ENCODE measurements at places on chromosomes 2 and 18. TPM values are rescaled to one million over a fixed set of nuclear protein-coding genes. Genes with fewer than 3 reads are reported as not detected.

DNA sequence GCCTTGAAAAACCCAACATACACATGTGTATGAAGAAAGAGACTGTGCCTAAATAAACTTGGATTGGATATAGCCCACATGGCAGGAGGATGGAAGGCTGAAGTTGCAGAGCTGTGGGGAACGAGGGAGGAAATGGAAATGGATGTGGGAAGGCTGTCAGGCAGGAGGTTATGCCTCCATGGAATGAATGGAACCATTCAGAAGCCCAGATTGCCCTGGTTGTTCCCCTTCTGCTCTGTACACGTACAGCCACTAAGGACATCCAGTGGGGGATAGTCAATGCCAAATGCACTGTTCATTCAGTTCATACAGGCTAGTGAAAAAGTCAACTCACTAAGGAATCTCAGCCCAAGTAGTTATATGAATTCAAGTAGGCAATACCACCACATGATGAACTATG lies 463.7 kb downstream of the TNS1 start:
- H3K27ac ChIP-seq: no peak overlapping the region
- no peak for DNase-seq
- no peak overlapping the region for H3K4me3 ChIP-seq
- H3K27me3 ChIP-seq: no peaks in the 10 kb centered on the region
- no peaks in the 10 kb centered on the region for H3K4me1 ChIP-seq

DNA sequence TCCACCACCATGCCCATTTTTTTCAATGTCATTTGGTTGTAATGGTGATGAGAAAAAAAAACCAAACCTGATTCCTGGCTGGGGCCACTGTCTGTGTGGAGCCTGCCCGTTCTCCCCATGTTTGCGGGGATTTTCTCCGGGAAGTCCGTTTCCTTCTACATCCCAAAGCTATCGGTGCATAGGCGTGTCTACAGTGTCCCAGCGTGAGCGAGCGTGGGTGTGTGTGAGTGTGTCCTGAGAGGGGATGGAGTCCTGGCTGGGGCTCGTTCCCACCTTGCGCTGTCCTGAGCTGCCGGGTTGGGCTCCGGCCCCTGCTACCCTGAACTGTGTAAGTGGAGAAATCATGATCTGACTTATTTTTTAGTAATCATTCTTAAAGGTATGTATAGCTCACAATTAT lies 7.3 kb upstream of the ZAP70 start:
- no peak overlapping the region for H3K27ac ChIP-seq
- no peak for DNase-seq
- no peaks in the 10 kb centered on the region for H3K27me3 ChIP-seq
- no peak overlapping the region for H3K4me3 ChIP-seq

DNA sequence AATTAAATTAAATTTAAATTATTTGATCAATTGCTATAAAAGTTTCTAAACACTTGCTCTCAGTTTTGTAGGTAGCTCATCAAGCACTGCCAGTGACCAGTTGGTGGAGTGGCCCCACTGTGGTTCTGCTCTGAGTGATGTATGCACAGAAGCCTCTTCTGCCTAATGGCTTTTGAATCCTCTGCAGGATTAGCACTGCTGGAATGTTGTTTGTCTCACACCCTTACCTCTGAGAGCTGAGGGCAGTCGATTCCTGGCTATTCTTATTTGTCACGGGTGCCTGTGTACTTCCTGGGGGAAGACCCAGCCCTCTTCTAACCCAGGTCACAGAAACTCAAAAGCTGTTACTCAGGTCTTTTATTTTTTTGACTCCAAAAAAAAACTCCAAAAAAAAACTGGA lies 9.5 kb downstream of the CAPN14 start:
- H3K36me3 ChIP-seq: no peaks in the 10 kb centered on the region
- H3K4me1 ChIP-seq: no peaks in the 10 kb centered on the region
- no peaks in the 10 kb centered on the region for H3K27me3 ChIP-seq
- H3K27ac ChIP-seq: no peak overlapping the region
- no peak for DNase-seq

The CAPN14 gene
- 0.23 TPM for total RNA-seq

GRCh38 chr2:147600223-147600622 lies 244.6 kb upstream of the ACVR2A start:
- DNase-seq: no peak
- no peaks in the 10 kb centered on the region for H3K27me3 ChIP-seq
- H3K27ac ChIP-seq: no peak overlapping the region
- no peaks in the 10 kb centered on the region for H3K36me3 ChIP-seq
- no peak overlapping the region for H3K4me3 ChIP-seq

All from Caco-2 (cell line).